ENCODE measurements at places on chromosomes 12 and 14. TPM values are rescaled to one million over a fixed set of nuclear protein-coding genes. Genes with fewer than 3 reads are reported as not detected.

The HCAR1 gene
- 0.04 TPM for total RNA-seq

The DNAH10 gene
- not detected for total RNA-seq

DNA sequence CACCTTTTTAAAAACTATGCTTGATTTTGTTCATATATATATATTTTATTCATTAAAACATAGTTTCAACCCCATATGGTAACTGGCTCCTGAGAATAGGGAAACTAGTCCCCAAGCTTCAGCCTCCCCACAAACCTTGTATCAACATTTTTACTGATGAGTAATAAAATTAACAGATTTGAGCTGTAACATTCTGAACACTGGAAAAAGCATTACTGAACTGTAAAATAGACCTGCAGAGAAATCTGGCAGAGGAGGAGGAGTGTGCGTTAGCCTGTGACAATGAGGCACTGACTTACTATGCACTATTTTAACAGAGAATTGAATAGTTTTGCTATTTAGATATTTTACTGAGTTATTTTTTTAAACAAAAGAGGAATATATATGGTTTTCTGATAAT is 43.1 kb downstream of the FRS2 start:
- no peak for DNase-seq

GRCh38 chr12:128111951-128112350 is 155.0 kb upstream of the TMEM132C start:
- DNase-seq = peak; percentile 19

DNA sequence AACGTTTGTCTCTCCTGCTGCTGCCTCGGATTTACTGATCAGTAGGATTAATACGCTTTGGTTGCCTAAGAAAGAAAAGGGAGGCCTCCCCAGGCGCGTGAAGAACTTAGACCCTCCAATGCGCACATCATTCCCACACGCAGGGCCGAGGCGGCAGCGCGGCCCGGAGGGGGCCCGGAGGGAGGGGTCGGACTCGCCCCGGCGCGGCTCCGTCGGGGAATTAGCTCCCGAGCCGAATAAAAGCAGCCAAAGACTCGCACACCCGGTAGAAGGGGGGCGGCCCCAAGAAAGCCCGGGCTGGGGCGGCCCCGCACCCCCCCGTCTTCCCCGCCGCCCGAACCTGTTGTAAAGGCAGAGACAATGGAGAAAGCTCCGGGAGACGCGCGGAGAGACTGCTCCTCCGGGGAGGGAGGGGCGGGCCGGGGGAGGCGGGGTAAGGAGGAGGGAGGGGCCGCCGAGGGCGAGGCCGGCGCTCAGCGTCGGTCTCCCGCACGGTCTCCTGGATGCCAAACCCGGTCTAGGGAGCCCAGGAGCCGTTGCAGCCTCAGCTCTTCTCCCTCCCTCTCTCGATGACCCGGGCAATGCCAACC is at the start of gene NELL2:
Gene NELL2, minus strand, starts transcription at position 362 of the 590 bp plus-strand sequence. CDS start 446 bp downstream, outside the sequence.
- DNase-seq = peak; percentile 94

- no peak for DNase-seq
These were observed 50.0 kb upstream of the EVL start for GRCh38 chr14:100015251-100015655.

- no peak for DNase-seq
These were observed 54.8 kb downstream of the BMAL2 start for GRCh38 chr12:27387473-27387872.

DNA sequence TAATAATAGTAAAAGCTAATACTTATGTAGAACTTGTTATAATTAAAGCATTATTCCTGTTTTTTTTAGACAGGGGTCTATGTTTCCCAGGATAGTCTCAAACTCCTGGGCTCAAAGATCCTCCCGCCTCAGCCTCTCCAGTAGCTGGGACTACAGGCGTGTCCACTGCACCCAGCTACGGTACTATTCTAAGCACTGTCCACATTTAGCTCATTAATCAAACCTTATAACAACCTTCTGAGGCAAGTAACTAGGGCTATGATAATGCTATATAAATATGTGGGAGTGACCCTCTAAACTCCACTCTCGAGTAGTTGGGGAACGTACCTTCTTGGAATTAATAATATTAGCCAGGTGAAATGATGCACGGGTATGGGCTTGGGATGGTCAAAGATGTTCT is 60.7 kb upstream of the NR2C1 start:
- no peak for DNase-seq

The SLC16A7 gene
- 2.4 TPM for total RNA-seq

- no peak for DNase-seq
These were observed 30.9 kb upstream of the PLEKHG3 start for GRCh38 chr14:64673316-64673715.

The SLC39A9 gene
- 55.5 TPM for total RNA-seq

- DNase-seq = no peak
These were observed 35.1 kb downstream of the NIN start for GRCh38 chr14:50795909-50796308.

The DAO gene
- total RNA-seq = not detected

DNA sequence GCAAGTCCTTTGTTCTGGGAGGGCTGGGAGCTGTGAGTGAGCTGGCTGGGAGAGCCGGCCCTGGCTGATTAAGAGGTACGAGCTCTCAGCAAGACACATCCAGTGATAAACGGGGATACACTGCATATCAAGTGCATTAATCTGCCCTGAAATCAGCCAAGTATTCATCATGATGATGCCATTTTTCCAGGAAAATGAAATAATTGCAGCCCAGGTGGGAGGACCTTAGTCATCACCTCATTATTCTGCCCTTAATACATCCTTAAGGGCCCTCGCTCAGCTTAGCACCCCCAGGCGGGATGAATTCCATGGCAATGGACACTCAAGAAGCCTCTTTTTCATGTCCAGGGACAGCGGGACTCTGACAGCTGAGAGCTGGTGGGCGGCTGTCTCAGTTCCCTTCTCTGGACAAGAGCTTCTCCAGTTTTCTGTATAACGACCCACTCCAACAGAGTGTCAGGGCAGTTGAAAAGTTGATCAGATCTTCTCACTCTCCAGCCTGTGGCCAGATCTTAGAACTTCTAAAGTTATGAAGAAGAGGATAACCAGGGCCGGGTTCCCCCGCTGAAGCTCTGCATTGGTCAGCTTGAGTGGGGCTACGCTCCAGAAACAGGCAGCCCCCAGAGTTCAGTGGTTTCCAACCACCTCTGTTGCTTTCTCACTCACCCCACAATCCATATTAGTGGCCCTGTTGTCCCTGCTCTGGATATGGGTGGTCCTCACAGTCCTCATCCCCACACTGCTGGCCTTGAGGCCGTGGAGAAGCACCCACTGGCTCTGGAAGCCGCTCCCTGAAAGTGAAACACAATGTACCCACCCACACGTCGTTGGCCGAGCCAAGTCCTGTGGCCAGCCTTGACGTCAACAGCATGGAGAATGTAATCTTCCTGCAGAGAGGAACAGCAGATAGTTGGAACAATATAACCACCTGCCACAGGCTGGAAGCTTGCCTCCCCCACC is 306.2 kb upstream of the DIO3 start:
- DNase-seq = peak; percentile 10

GRCh38 chr12:2111826-2112225 is 59.0 kb downstream of the CACNA1C start:
- DNase-seq = no peak

DNA sequence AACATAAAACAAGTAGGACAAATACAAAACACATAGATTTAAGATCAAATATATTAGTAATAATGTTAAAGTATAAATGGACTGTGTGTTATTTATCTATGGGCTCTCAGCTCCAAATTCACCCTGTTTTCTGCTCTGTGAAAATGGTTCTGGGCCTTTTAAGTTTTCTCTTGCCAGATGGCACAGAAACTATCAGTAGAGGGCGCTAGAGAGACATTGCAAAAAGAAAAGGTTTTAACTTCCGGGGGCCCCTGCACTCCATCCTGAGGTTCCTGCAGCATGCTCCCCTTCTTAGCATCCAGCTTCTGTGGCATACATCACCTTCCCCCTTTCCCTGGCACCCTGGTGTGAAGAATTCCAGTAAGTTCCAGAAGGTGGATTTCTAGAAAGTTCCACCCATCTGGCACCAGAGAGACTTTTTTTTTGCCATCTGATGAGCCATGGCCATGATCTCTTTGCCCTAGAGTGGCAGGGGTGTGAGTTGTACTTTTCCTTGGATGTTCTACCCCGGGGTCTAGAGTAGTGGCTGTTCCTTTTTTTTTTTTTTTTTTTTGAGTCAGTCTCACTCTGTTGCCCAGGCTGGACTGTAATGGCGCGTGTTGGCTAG is 29.3 kb downstream of the ZCRB1 start:
- DNase-seq = peak; percentile 40

DNA sequence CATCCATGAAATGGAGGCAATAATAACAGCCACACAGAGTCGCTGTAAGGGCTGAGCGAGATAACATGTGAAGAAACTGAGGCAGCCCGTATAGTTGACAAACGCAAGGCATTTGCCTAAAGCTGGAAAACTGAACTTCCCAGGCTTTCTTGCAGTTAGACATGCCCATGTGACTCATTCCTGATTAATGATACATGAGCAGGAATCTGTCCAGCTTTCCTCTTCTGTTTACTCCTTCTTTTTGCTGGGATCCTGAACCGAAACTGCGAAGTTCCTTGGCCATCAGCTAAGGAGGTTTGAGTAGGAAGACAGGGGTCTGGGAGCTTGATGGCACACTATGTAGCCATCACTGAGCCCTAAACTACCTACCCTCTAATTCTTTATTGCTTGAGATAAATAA is 52.2 kb downstream of the ST8SIA1 start:
- no peak for DNase-seq

- peak; percentile 8 for DNase-seq
These were observed 29.0 kb downstream of the PDE6H start for GRCh38 chr12:15001733-15002382.

DNA sequence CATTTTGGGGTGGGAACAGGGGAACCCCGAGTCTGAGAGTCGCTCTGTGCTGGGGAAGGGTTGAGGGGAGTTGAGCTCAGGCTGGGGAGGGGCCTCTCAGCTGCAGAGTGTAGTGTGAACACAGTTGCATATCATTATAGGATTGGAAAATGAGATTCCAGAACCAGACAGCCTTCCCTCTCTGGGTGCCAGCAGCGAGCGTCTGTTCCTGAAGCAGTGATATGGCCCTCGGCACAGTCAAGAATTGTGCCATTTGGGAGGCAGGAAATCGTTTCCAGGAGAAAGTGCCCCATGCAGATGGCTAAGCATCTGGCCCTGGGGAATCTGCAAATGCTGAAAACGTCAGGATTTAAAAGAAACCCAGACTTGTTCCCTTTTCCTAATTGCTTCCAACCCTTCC is 70.4 kb upstream of the SFSWAP start:
- peak; percentile 10 for DNase-seq

GRCh38 chr12:53004178-53004577 is 2.1 kb upstream of the EIF4B start:
- peak; percentile 50 for DNase-seq

- peak; percentile 69 for DNase-seq
These were observed 136.8 kb upstream of the C14orf180 start for GRCh38 chr14:104442631-104443390.

DNA sequence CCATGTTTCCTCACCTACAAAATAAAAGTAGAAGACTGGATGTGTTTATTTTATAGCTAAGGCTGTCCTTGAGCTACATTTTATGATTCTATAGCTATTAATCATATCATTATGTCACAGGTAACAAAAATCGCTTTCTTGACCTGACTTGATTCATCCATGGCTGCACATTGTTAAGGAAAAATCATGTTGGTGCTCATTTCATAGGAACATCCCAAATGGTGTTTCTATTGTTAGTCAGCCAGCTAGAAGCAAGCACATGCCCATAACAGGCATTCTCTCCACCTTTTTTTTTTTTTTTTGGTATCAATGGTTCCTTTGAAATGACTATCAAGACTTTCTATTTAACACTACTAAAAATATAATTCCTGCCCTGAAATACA is 45.3 kb upstream of the PTHLH start:
- DNase-seq = no peak

The ATG101 gene
- 67.3 TPM for total RNA-seq

The APOF gene
- total RNA-seq = not detected

GRCh38 chr14:95577067-95577800 is 42.4 kb downstream of the GLRX5 start:
- DNase-seq = no peak

The DDHD1 gene
- total RNA-seq = 8.1 TPM

The A2ML1 gene
- 3.9 TPM for total RNA-seq

- DNase-seq = no peak
These were observed 112.2 kb upstream of the DIO3 start for GRCh38 chr14:101449114-101449513.

The C12orf56 gene
- 1.8 TPM for total RNA-seq

The TOGARAM1 gene
- total RNA-seq = 7.4 TPM

- no peak for DNase-seq
These were observed 391.7 kb downstream of the TMEM117 start for GRCh38 chr12:44227616-44228015.

- DNase-seq = no peak
These were observed 37.7 kb upstream of the ZNF641 start for GRCh38 chr12:48388460-48388859.

- DNase-seq = no peak
These were observed 1.3 kb upstream of the LRTM2 start for GRCh38 chr12:1819050-1819449.

DNA sequence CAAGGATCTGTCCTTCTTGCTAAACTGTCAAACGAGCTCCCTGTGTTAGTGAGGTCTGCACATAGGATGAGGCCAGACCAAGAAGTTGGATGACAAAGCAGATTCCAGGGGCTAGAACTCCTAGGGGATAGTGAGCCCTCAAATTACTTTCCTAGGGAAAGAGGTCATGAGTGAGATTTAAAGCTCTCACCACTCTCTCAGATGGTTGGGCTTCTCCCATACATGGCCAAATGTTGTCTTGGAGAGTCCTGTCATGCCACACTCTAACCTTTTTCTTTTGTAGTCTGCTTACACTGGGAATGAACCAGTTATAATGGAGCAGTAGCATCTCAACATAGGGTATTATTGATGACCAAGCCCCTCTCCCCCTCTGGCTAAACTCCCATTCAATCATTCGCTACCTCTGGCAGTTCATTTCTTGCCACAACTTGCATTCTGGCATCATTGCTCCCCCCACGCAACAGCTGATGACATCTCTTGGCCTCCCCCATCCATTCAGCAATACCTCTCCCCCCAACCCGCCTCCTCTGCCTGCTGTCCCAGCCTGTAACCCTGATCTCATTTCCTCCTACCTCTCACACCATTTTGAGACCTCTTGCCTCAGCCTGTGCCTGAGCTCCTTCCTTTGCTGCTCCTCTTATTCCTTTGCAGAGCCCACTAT is 64.7 kb upstream of the CISTR start:
- DNase-seq = no peak

GRCh38 chr12:53722450-53723041 is 4.7 kb downstream of the CALCOCO1 start:
- DNase-seq = no peak

Data from H7 (cell line).